PC-9 (cell line): ENCODE measurements at places on chromosomes 7 and 10. TPM values are rescaled to one million over a fixed set of nuclear protein-coding genes. Genes with fewer than 3 reads are reported as not detected.

The GIMAP1 gene
- total RNA-seq: not detected in 2 replicates

DNA sequence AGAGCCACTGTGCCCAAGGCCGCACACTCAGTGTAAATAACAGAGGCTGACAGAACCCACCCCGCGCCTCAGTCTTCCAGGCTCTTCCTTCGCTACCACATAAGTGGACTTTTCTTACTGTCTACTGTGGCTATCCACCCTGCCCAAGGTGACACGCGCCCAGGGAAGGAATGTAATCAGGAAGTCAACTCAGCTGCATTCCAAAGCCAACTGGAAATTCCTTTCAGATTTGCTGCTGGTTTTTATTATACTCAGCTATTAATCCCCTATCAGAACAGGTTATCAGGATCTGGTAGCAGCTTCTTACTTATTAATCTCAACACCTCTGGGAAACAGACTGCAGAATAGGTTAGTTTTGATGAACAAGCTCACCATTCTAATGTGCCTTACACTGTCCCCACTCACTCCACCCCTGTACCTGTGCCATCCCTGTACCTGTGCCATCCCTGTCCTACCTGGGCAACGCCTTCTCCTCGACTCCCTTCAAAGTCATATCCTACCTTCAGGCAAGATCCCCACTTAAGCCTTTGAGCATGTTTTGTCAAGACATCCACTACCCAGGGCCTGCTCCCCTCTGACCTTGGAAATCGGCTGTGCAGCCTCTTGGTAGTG lies 90.7 kb downstream of the NHLRC2 start:
- DNase-seq: peak; percentile 80
- no peaks in the 10 kb centered on the region for H3K27me3 ChIP-seq
- H3K36me3 ChIP-seq: no peaks in the 10 kb centered on the region
- H3K27ac ChIP-seq: peak overlapping the region; percentile 58; the same call in 1 of the 2 replicates
- H3K4me1 ChIP-seq: peaks cover 37% of the 10 kb centered on the region

DNA sequence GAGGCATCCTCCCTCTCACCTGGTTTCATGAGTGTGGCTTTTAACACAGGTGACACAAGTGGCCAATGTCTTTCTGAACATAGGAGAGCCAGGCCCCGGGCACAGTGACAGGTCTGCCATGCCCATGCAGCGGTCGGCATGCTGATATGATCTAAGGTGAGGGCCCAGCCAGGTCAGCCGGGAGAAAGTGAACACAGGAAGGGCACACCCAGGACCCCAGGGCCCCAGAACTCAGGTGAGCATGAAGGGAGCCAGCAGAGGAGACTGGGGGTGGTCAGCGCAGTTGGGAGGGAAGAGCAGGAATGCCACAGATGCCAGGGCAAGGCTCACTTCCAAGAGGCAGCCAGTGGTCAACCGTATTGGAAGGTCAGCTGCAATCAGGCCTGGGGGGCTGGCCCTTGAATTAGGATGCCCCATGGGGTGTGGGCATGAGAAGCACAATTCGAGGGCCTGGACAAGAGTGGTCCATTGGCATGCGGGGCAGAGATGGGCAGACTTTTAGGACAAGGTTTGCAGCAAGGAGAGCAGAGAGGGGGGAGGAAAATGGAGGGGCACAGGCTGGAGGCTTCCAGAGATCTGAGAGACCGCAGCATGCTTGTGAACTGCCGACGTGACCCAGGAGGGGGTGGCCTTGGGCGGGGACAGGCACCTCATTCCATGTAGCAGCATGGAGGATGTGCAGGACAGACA lies 3.9 kb upstream of the INPP5A start:
- H3K4me3 ChIP-seq: no peak overlapping the region
- peak overlapping the region; percentile 50 for H3K27ac ChIP-seq
- no peaks in the 10 kb centered on the region for H3K36me3 ChIP-seq
- no peaks in the 10 kb centered on the region for H3K27me3 ChIP-seq
- DNase-seq: no peak

DNA sequence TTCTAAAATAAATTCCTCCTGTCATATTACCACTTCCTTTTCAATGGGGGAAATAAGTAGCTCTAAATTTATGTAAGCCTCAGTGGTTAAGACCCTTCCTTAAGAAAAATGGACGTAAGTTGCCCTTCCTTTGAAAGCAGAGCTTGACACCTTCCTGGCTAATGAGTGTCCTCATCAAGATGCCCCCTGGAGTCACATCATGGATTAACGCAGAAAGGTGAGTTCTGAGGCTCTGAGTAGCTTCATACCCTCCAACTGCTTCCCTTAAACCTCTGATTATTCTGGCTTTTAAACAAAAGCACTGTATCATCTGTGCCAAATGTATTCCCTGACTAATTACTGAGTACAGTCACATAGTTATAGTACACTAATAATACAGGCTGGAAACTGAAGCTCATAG lies 14.7 kb downstream of the KCTD7 start:
- no peaks in the 10 kb centered on the region for H3K36me3 ChIP-seq
- no peak overlapping the region for H3K27ac ChIP-seq
- no peaks in the 10 kb centered on the region for H3K4me1 ChIP-seq
- H3K4me3 ChIP-seq: no peak overlapping the region
- no peak for DNase-seq
- no peaks in the 10 kb centered on the region for H3K27me3 ChIP-seq
